Large intestine (tissue), 12 donors: ENCODE measurements at places on chromosomes 5 and 9. TPM values are rescaled to one million over a fixed set of nuclear protein-coding genes. Genes with fewer than 3 reads are reported as not detected.

DNA sequence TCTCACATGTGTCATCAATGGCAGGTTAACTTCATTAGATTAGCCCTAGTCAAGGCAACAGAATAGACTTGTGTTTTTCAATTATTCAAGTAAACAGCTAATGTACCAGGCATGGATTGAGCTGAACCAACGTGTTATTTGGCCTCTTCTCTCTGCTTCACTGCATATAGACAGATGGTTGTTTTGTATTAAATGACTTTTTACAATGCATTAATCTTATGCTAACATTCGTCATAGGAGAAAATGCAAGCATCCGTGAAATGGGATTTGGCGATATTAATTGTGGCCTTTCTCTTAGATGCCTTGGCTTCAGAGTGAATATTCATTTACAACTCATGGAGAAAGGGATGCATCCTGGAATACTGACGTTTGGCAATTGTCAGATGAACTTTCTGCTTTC is 208.0 kb downstream of the KCTD16 start:
- no peaks in the 10 kb centered on the region for H3K27me3 ChIP-seq
- no peak overlapping the region for H3K4me3 ChIP-seq
- no peaks in the 10 kb centered on the region for H3K36me3 ChIP-seq

The MOB3B gene
- polyA plus RNA-seq = 34.7 TPM

DNA sequence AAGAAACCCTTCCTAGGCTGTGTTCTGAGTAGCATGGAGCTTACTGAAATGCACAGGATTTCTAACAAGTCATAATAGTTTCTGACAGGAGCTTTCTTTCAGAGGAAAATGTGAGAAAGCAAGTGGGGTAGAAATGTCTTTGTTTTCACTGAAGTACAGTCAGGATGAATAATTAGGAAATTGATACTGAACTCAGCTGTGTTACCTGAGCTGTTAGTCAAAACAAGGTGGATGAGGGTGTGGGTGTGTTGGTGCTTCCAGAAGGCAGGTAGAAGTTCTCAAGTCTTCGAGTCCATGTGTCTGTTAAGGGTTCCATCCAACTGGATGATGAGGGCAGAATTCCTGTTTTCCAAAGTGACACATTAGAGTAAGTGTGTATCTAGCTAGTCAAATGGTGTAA is 122.4 kb downstream of the BASP1 start:
- no peak for DNase-seq
- no peak overlapping the region for H3K27ac ChIP-seq
- H3K36me3 ChIP-seq = no peaks in the 10 kb centered on the region
- no peaks in the 10 kb centered on the region for H3K27me3 ChIP-seq
- peaks cover 5% of the 10 kb centered on the region for H3K4me1 ChIP-seq
- no peak overlapping the region for H3K4me3 ChIP-seq

The FAM153A gene
- polyA plus RNA-seq = 0.58 TPM

The NUTM2G gene
- polyA plus RNA-seq = 0.88 TPM

The PDE8B gene
- 4.0 TPM for polyA plus RNA-seq

The BARHL1 gene
- 0.01 TPM for polyA plus RNA-seq

DNA sequence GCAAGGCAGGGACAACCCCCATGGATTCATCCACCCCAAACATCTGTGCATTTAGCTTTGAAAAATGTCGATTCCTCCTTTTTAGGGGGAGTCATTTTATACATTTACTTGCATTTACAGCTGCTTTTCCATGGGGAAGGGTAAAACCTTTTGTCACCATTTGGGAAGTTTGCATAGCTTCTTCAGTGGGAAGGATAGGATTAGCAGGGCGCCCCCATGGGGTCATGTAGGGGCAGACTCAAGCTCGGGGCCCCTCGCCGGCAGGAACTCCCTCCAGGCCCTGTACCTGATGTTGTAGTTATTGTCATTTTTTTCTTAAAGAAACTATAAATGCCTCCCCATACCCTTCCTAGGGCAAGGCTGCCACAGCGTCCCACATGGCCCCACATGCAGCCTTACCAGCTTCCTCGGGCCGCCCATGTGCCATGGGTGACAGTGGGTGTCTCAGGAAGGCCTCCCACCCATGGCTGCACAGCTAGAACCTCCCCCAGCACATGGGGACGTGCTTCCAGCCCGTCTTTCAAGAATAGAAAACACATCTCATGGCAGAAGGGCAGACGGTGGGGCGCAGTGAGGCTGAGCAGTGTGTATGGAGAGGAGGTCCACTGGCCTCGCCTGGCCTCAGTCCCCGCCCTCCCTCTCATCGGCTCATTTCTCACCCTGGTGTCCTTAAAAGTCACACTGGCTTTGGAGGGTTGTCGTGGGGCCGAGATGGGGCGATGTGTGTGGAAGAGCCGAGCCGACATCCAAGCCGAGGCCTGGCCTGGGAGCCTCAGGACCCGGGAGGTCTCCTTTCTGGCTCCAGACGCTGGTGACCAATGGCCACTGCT is 76.1 kb upstream of the OTULINL start:
- DNase-seq = no peak
- H3K27ac ChIP-seq = no peak overlapping the region
- no peaks in the 10 kb centered on the region for H3K27me3 ChIP-seq
- no peaks in the 10 kb centered on the region for H3K4me1 ChIP-seq

- no peak for DNase-seq
- H3K36me3 ChIP-seq = no peaks in the 10 kb centered on the region
Measured at GRCh38 chr9:109278848-109279247, 42.0 kb downstream of the EPB41L4B start.

DNA sequence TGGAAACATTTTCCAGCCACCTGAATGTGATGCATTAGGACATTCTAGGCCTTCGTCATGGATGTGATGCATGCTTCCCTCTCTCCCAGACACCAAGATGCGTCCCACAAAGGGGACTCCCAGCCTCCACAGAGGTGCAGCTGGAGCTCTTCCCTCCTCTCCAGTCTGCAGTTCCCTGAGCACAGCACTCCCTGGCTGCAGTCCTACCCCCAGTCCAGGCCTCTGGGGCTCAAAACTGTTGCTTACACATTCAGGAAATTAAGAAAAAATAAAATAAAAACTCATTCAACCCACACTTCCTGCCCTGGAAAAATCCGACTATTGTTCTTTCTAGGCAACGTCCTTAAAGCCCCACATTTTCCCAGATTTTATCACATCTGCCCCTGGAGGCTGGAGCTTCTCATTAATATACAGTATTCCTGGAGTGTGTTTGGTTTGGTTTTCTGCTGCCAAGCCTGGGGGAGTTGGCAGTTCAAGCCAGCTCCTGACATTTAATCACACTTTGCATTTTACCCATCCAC is 78.4 kb upstream of the ICE1 start:
- no peak for DNase-seq
- H3K27me3 ChIP-seq = peaks cover 2% of the 10 kb centered on the region
- H3K4me3 ChIP-seq = no peak overlapping the region
- H3K36me3 ChIP-seq = no peaks in the 10 kb centered on the region
- no peaks in the 10 kb centered on the region for H3K4me1 ChIP-seq
